ENCODE measurements at places on chromosomes 12 and 14.

GRCh38 chr14:42715316-42715715 is 1108.6 kb downstream of the LRFN5 start:
- no peak for DNase-seq

GRCh38 chr14:63178912-63179311 is 25.3 kb upstream of the RHOJ start:
- DNase-seq = no peak

DNA sequence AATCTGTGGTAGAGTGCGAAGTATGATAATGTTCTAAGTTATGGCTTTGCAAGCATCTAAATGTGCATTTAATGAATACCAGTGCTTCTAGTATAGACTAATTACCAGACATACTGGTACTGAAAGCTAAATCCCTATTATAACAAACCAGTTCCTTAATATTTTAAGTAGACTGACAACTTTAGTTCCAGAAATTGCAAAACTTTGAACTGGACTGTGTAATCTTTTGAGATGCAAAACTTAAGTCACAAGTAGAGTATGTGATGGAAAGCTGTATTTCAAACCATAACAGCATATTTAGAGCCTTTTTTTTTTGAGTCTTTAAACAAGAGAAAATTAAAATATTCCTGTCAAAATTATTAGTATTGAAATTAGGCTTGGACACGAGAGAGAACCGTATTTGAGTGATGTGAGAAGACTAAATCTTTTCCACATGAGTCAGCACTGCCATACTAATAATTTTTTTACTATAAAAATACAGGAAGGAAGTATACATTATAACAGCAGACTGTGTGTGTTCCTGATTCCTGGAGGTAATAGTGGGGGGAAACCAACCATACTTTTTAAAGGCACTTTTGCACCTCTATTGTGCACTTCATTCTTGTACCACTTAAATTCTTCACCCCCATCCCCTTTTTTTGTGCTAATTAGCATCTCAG is 45.5 kb downstream of the PPM1A start:
- no peak for DNase-seq

GRCh38 chr12:62676521-62677307 is 210.1 kb downstream of the MON2 start:
- DNase-seq = no peak

DNA sequence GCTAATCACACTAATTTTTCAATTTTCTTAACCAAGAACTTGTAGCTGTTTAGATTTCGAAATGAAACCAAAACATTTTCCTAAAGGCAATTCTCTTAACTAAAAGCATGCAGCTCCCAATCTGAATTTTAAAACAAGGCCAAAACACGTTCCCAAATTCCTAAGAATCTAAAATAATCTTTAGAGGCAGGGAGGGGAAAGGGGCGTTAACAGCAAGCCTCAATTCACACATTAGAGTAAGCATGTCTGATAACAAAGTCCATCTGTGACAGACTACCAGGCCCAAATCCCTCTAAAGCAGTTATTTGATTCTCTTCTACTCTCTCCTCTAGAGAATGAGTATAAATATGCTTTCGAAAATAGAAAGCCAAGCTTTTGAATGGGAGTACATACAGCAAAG is 754 bp downstream of the ATG14 start:
- DNase-seq = no peak

Data from CD4-positive, alpha-beta T cell treated with Interferon alpha-2 for 1 hour (primary cell).